ENCODE measurements at places on chromosomes 7 and 10.

DNA sequence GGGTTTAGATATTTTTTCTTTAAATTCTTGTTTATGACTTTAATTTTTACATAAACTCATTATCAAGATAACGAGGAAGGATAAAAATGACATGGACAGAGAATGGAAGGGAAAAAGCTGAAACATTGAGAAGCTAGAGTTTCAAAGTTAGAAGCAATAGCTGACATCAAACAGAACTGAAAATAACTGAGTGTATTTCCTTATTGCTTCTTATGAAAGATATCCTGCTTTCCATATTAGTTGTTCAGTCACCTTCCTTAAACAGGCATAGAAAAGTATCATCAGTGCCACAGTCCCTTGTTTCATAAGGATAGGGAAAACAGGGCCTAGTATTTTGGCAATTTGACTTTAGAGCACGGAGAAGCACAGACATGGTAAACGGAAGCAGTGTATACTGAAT, 460.5 kb upstream of the GHITM start:
- no peak for DNase-seq

- no peak for DNase-seq
Measured at GRCh38 chr7:68321776-68322496, 1276.3 kb upstream of the AUTS2 start.

DNA sequence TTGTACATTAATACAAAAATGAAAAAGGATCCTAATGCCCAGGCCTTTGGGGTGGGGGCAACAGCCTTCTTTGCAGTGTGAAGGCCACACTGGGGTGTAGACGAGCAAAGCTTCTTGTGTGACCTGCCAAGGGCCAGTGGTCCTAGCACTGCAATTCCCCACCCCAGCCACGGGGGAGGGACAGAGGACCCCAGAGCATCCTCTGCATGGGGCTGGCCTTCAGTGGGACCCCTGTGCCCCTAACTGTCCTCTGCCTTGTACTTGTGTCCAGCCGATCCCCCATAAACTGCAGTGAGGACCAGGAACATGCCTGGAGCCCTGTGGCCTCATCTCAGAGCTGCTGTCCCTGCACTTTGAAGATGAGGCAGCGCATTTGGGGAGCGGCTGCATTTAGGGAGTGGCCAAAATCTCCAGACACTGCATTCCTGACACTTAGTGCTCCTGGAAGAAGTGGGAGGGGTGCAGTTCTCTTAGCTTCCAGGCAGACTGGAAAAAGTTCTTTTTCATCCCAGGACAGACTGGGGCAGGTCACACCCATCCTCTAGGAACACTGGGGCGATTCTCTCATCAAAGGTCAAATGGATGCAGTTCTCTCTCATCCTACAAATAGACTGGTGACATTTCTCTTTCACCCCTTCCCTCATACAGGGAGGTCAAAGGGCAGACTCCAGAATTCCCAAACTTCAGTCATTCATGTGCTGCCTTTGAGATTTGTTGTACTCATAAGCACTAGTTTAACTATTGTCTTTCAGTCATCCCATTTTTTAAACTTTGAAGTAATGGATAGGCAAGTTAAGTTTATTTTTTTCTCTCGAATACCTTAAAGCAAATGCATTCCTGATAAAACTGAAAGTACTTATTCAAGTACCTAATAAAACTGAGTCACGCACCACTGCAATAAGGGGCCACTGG, 922 bp upstream of the MYO1G start:
- no peak for DNase-seq

GRCh38 chr10:24457661-24458318, 248.9 kb downstream of the KIAA1217 start:
- no peak for DNase-seq

DNA sequence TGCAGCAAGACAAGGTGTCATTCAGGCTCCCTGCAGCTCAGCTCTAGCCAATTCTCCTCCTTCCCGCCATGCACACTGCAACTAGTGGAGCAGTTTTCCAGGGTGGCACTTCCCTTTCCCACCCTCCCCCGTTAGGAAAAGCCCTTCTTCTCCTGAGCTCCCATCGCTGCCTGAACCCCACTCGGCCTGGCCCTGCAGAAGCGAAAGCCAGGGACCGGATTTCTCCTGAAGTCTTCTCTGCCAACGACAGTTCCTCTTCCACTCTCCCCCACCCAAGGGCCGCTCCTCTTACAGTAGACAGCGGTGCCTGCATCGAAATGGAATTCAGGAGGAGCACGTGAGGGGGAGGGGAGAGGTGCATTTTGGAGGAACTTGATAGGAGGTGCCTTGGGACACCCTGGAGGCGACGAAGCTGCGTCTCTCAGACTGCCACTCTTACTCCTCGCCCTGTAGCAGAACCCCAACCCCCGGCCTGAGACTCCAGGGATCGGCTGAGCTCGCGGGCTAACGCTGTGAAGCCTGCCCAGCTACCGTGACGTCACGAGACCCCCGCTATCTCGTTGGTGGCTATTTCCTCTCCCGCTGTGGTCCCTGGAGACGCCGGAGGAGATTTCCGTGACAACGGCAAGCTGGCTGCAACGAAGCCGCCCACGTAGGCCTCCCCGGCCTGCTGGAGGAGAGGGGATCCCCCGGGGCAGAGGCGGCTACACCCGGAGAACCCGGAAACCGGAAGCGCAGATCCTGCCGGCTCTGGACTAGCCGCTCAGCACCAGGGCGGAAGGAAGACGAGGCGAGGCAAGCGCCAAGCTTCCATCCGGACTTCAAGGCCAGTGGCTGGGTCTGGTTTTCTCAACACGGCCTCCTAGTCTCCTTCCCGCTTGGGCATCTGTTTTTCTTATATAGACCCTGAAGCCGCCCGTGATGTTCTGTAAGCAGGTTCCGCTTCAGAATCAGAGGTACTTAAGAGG, 109.7 kb downstream of the RALA start:
- peak; percentile 94 for DNase-seq

DNA sequence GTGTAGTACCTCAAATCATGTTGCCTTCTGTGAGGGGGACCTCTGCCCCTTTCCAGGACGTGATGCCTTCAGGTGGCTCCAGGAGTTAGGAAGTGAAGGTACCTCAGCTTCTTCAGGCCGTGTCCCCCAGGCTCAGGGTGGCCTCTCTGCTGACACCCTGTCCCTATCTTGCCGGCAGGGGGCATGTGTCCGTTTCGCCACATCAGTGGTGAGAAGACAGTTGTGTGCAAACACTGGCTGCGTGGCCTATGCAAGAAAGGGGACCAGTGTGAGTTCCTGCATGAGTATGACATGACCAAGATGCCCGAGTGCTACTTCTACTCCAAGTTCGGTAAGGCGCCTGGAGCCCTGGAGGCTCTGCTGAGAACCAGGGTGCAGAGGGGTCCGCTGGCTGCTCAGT, 9.2 kb downstream of the CPSF4 start:
- no peak for DNase-seq

DNA sequence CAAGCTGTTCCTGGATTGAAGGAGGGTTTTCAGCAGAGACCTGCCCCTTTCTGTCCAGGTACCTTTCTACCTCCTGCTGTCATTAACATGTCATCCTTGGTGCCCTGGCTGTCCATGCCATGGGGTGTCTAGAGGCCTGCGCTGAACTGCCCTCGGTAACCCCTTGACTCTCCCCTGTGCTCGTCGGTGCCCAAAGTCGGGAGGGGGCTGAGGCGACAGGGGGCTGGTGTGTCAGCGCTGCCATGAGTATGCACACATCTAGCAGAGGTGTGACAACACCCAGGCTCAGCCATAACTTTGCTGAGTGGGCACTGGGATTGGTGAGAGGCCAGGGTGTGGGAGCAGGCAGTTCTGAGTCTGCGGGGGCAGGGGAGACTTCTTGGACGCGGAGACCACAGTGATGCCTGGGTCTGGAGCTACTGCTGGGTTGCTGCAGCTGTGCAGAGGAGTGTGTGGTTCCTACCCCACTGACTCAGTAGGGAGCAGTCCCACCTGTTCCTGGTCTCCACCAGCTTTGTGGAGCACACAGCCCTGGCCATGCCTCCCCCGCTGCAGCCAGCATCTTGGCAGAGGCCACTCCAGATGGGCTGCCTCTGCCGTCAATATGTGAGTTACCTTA, 376.2 kb upstream of the SEMA3C start:
- DNase-seq = no peak

DNA sequence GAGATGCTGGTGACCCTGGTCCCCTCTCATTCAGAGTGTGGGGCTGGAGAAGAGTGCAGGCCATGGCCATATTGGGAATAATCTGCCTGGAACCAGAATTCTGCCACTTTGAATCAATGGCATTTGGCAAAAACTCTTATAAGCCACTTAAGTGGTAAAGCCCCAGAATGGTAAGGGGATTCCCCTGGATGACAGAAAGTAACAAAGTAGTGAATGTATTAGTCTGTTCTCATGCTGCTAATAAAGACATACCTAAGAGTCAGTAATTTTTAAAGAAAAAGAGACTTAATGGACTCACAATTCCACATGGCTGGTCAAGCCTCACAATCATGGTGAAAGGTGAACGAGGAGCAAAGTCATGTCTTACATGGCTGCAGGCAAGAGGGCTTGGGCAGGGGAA, 248.6 kb downstream of the SH2D4B start:
- DNase-seq = no peak

DNA sequence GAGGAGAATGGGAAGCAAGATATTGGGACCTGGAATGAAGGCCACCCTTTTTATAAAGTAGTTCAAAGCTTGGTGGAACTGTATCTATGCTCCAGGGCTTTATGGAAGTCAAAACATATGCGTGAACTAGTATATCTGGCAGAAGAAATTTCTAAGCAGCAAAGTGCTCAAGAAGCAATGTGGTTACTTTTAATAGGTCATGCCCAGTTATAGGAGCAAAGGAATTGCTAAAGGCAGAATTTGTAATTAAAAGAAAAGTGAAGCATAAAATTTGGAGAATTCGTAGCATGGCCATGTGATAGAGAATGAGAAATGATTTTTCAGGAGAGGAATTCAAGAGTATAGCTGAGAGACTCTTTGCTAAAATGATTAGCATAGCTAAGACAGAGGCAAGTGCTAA, 1110.4 kb downstream of the XPNPEP1 start:
- DNase-seq = no peak

- no peak for DNase-seq
Measured at GRCh38 chr10:65861249-65861648, 1064.6 kb upstream of the LRRTM3 start.

DNA sequence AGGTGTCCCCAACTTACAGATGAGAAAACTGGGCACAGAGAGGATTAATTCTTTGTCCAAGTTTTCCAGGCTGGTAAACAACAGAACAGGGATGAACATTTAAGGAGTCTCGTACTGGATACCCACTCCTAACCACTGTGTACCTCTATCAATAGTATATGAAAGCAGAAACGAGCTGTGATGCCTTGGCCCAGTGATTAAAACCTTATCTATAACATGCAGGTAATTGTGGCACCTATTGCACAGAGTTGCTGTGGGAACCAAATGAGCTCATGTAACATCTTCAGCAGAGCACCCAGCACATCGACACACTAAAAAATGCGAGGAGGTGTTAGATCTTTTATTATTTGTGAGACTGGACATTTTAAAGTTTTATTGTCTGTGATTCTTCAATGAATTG, 1.6 kb downstream of the TMEM273 start:
- DNase-seq = no peak

DNA sequence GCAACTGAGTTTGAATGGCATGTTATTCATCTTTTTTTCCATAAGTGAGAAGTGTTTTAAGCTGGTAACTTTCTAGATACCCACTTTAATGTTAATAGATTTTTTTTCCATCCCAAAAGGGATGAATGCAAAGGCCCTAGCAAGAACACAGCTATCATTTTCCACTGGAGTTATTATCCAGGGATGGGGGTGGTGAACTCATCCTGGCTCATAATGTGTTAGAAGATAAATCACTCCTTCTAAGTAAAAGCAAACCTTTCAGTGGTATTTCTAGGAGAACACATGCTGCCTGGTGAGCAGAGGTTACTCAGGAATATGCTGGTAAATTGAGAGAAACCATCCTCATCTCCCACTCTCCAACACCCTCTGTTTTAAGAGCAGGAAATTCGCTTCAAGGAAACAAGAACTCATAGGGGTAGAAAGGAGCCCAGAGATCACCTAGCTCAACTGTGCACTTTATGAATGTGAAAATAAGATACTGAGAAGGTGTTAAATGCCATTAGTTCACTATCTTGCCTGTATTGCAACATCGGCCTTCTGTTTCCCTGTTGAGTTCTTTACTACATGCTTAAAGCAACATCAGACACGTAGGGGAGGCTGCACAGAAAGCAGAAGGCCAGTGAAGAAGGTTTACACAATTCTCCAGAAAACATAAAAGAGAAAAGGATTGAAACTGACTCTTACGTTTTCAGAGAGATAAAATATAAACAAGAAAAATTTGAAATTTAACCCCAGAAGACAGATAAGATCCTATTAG, 264.0 kb upstream of the PRKCQ start:
- no peak for DNase-seq

DNA sequence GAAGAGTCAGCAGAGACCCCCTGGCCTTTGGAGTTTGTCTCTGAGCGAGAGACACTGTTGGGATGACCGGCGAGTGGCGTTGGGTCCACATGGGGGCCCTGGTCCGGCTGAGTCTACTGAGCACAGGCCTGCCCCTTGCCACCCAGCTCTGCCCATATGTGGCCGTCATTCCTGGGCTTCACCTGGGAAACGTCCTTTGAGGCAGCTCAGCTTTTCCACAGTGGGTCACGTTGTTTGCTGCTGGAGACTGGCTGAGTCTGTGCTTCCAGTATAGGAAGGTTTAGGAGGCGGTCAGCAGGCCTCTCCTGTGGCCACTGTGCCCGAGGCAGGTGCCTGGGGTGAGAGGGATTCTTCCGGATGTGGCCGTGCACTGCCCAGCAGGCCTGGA, 17.1 kb downstream of the ADAM8 start:
- no peak for DNase-seq

DNA sequence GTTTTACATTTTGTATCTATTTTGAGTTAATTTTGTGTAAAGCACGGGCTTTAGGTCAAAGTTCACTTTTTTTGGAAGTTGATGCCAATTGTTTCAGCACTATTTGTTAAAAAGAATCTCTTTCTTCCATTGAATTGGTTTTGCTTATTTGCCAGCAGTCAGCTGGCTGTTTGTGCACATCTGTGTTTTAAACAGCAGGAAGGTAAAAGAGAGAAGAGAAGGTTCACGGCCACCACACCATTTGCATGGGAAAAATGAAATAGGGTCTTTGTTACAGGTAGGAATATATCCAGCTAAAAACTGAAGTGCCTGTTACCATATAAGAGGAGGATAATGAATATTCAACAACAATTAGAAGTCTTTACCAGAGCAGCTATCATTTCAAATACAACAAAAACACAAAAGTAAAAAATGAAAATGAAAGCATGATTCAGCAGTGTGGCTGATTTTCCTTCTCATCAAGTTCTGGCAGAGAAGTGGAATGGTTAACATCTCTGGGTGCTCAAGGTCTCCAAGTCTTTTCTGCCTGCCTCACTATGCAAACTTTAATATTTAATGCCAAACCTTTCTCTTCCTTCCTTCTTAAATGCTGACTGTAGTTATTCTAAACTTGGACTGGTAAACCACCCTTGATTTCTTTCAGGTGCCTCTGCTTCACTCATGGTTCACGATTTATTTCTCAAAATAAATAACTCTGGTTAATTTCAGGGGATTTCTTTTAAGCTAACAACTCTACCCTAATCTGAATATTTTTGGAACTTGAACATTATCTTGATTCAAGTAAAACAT, 841.5 kb downstream of the GRM8 start:
- no peak for DNase-seq

DNA sequence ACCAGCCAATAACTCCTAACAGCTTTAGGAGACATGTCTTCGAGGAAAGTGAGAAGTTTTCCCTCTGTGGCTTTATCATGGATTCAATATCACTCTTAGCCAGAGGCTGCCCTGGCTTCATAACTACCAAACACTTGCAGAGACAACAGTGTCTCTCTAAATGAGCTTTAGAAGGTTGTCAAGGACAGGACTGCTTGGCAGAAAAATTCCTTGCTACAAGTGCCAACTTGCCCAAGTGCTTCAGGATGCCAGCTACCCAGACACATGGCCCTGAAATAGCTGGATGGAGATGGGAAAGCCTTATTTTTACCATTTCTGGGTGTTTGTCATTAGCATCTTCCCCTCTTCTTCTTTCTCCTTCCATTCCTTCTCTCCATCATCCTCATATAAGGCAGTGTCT, 137.1 kb upstream of the MDFIC start:
- DNase-seq = no peak
